RWPE1 (cell line): ENCODE measurements at places on chromosomes 7 and 10.

DNA sequence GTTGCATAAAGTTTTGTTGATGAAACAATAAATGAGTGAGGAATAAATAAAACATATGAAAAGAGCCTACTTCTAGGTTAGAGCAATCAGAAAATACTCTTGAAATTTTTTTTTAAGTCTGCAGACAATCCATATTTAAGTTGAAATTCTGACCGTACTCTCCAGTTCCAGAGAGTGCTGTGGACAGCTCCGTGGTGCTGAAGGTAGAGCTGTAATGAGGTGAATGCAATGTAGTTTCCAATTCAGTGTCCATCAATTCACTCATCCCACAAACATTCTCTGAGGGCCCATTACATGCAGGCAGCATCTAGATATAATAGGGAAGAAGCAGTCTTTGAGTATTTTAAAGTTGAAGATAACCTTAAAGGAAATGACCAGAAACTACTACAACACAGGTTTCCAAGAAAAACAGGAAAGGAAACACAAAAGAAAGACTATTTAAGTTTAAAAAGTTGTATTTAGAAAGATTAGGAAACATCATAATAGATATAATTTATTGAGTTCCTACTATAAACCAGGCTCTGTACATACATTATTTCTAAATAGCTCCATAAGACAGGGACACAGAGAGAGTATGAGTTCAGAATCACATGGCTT is 44.0 kb upstream of the CRTAC1 start:
- DNase-seq, result peak; percentile 28

DNA sequence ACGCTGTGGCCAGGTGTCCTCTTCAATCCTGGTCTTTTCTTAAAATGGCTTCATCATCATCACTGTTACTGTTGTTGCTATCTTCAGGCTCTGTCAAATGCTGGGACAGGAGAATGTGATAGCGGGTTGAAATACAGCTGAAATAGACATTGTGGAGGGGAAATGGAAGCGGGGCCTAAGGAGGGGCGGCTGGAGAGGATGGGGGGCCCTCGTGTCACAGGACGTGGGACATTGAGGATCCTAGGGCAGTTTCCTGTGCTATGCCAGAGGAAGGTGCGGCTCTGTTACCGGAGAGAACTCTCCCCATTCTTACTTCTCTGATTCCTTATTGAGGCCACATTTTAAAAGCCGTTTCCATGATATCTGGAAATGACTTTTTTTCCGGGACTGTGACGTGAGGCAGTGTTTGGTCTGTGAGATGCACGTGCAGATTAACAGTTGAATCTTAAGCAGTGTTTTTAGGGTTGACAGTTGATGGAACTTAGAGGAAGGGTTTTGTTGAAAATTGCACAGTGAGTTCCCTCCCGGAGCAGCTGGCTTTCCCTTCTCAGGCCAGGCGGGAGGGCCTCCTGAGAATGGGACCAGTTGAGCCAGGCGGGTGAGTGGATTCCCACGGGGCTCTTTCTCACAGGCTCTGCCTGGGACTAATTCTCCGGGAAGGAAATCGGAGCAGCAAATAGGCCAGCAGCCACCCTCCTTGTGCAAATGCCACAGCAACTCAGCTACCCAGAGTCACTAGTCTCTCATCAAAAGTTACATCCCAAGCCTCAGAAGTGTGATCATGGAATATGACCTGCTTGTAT is 125.2 kb downstream of the TACC2 start:
- DNase-seq, result no peak

- no peak for DNase-seq
These were observed 42.2 kb upstream of the PFKP start for GRCh38 chr10:3025026-3025683.

GRCh38 chr7:123738356-123738755 is 10.4 kb downstream of the WASL start:
- no peak for DNase-seq

DNA sequence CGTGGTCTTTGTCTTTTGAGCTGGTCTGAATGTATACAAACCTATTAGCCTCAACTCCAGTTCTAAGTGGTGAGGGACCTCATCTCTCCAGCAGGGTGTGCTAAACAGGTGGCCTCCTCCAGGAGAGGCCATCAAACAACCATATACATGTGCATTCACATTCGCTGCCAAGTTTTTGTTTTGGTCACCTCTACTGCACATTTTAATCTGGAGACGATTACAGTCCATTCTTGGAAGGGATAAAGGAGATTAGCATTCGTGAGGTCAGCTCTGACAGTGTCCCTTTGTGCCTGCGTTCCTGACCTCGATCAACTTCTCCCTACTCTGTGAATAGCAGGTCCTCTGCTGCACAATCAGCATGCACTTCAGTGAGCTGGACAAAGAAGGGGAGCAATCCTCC is 60.8 kb downstream of the RHOBTB1 start:
- DNase-seq, result peak; percentile 4

- DNase-seq, result no peak
These were observed 37.5 kb downstream of the GDI2 start for GRCh38 chr10:5775685-5776084.

GRCh38 chr10:38038932-38039245 is 28.4 kb downstream of the ZNF33A start:
- DNase-seq, result no peak

- DNase-seq, result no peak
These were observed 269.1 kb downstream of the ZMYND11 start for GRCh38 chr10:404346-404745.

GRCh38 chr7:151721236-151721635 is 155.7 kb downstream of the PRKAG2 start:
- DNase-seq, result no peak

- DNase-seq, result no peak
These were observed 131.7 kb upstream of the ADAM12 start for GRCh38 chr10:126519992-126520391.

- no peak for DNase-seq
These were observed 92.8 kb upstream of the FAM133B start for GRCh38 chr7:92682903-92683539.

- no peak for DNase-seq
These were observed 20.4 kb upstream of the C10orf71 start for GRCh38 chr10:49278497-49278981.

DNA sequence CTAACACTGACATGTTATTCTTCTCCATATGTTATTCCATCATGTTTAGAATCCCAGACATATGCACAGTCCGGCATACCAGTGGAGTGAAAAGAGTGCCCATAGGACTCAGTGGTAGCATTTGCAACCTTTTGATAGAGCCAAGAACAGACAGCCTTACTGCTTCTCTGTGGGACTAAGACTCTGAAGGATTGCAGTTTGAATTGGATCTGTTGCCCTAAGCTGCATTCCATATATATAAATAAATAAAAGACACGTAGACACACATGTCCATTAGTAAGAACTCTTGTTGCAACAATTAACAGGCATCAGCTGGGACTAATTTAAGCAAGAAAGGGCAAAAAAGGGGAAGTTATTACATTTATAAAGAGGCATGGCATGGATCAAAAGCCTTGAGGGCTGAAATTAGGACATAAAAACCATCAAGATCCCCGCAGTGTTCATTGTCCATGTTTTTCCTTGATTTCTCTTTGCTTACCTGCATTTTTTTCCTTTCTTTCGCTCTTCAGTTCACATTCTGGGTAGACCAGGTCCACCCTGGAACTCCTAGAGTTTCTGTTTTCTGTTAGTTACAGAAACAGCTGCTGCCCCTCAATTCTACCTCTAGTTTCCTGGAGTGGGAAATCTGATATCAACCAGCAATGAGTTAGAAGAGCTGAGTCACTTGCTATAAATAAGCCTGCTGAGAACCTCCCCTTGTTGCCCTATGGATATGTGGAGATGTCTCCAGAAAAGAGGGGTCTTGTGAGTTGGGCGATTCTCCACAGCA is 132.4 kb downstream of the SORCS1 start:
- DNase-seq, result no peak

GRCh38 chr10:70223728-70224127 is 9.5 kb downstream of the PPA1 start:
- DNase-seq, result no peak

GRCh38 chr10:131206111-131206995 is 105.2 kb downstream of the TCERG1L start:
- DNase-seq, result no peak

DNA sequence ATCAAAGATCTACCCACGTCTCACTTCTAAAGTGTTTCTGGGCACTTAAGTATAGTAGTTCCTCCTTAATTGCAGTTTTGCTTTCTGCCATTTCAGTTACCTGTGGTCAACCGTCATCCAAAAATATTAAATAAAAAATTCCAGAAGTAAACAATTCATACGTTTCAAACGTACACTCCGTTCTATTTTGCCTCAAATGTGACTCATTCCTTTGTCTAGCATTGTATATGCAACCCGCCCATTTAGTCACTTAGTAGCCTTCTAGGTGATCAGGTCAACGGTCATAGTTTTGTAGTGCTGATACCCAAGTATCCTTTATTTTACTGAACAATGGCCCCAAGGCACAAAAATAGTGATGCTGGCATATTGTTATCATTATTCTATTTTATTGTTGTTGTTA is 33.8 kb downstream of the HGF start:
- peak; percentile 11 for DNase-seq

DNA sequence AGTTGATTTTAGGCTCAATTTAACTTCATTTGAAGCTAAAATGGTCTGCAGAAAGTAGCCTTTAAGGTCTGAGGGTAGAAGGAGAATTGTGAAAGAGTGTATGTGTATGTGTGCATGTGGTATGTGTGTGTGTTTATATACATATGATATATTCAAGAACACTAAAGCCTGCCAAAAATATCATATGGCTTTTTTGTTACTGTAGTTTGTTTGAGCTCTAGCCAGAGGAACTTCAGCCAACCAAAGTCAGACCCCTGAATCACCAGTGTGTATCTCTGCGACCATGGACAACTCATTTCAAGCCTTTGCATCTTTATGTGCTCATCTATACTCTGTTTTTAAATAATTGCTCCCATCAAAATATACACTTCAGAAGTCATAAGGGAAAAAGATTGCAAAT is 58.4 kb upstream of the HDAC9 start:
- no peak for DNase-seq

GRCh38 chr10:93999401-93999851 is 5.7 kb downstream of the PLCE1 start:
- DNase-seq, result no peak

GRCh38 chr7:129159539-129159938 is 15.0 kb downstream of the TSPAN33 start:
- DNase-seq, result no peak

GRCh38 chr7:121521711-121522400 is 125.7 kb upstream of the FAM3C start:
- DNase-seq, result no peak

- DNase-seq, result no peak
These were observed 362.2 kb upstream of the SMIM30 start for GRCh38 chr7:113480537-113480936.

GRCh38 chr7:5500056-5500776 is 76.6 kb upstream of the TNRC18 start:
- DNase-seq, result peak; percentile 73

GRCh38 chr7:50853311-50853710 is 70.6 kb upstream of the GRB10 start:
- DNase-seq, result no peak

DNA sequence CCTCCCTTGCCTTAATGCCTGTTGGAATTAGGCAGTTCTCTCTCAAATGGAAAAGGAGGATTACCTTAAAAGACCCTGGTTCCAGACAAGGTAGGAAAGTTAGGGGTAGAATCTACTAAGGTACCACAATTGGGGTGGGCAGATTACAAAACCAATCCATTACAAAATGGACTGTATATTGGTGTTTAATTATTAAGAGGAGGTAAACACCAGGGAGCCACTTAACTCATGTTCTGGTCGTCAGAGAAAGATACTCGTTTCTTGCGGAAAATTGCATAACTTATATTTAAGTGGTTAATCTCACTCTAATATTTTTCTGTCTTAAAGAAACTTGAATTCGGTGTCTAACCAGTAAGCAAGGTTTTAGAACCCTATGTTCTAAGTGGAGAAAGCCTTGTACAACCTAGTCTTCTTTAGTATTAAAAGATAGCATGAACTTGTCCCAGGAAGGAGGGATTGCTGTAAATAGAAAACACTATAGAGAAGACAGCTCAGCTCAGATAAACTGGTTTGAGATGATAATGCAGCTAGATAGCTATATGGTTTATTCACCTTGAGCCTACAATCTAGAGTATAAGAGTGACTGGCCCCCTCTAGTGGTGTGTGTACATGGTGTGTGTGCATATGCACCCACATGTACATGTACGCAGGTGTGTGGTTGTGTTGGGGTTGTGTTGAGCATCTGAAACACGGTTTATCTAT is 58.0 kb upstream of the STRIP2 start:
- peak; percentile 18 for DNase-seq

- peak; percentile 30 for DNase-seq
These were observed 13.6 kb downstream of the PNLIPRP2 start for GRCh38 chr10:116634126-116634975.

- DNase-seq, result no peak
These were observed 95.1 kb upstream of the FZD1 start for GRCh38 chr7:91168871-91169829.

DNA sequence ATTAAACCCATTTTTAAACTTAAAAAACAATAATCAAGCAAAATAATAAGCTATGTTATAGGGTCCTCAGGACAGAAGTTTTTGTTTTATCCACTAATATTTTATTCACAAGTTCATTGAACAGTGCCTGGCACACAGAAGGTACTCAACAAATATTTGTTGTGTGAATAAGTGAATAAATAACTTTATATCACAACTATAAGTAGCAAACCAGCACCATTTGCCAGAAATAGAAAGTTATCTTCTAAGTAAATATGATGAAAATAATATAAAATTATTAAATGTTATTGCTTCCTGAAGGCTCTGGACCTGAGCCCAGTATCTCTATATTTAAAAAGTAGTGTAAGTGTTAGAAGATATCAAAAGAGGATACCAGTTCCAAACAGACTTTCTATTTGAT is 29.1 kb upstream of the SEPTIN7 start:
- no peak for DNase-seq

GRCh38 chr10:12214763-12215218 is 18.8 kb downstream of the CDC123 start:
- DNase-seq, result no peak

DNA sequence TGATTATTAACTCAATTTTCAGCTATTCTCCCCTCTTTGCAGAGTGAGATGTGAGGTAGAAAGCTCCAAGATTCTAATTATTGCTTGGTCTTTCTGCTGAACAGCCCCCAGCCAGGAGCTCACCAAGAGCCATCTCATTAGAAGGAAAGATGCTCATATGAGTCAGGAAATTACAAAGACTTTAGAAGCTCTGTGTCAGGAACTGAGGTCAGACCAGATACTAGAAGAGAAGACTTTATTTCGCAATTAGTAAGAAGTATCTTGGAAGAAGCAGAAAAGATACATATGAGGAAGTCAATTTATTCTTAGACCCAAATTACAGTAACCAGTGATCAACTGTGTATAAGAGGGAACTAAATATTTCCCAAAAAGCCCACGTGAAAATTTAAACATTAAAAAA is 626.9 kb downstream of the ZWINT start:
- DNase-seq, result no peak
